Mesenteric fat pad (tissue), 1 donor: ENCODE measurements at places on chromosomes 4 and X. TPM values are rescaled to one million over a fixed set of nuclear protein-coding genes. Genes with fewer than 3 reads are reported as not detected.

The MOB1B gene
- total RNA-seq, result 20.3 TPM

The STAP1 gene
- total RNA-seq, result not detected

The FAM114A1 gene
- 81.3 TPM for total RNA-seq

The ARHGAP36 gene
- total RNA-seq, result not detected

The RAB40AL gene
- 1.7 TPM for total RNA-seq

The TCEAL3 gene
- total RNA-seq, result 21.4 TPM

The GPR50 gene
- not detected for total RNA-seq

The HPSE gene
- 7.4 TPM for total RNA-seq

The BTK gene
- 11.5 TPM for total RNA-seq

The SMIM10L2A gene
- 0.39 TPM for total RNA-seq

The TREX2 gene
- 0.80 TPM for total RNA-seq

The ITM2A gene
- 46.2 TPM for total RNA-seq

The SSX2B gene
- not detected for total RNA-seq

The HHIP gene
- 0.06 TPM for total RNA-seq

The TRIM60 gene
- total RNA-seq, result not detected

The PTTG2 gene
- not detected for total RNA-seq

The TRAPPC2 gene
- 7.2 TPM for total RNA-seq

The MCUB gene
- total RNA-seq, result 23.6 TPM

The FHDC1 gene
- total RNA-seq, result 1.2 TPM

The GSX2 gene
- not detected for total RNA-seq

The PNMA6E gene
- not detected for total RNA-seq

The PLCXD1 gene
- total RNA-seq, result 18.1 TPM

The KLKB1 gene
- total RNA-seq, result not detected

The SSX1 gene
- total RNA-seq, result not detected

The ARR3 gene
- not detected for total RNA-seq
